ENCODE measurements at places on chromosomes 7 and 10. TPM values are rescaled to one million over a fixed set of nuclear protein-coding genes. Genes with fewer than 3 reads are reported as not detected.

Gene FAM25G
- total RNA-seq: 21.2 TPM

Gene STAG3
- not detected for total RNA-seq

Gene NEUROG3
- not detected for total RNA-seq

Gene PNLIPRP2
- total RNA-seq: not detected

Gene CYP2E1
- not detected for total RNA-seq

Gene CACNB2
- total RNA-seq: not detected

Gene EPO
- not detected for total RNA-seq

Gene ASZ1
- total RNA-seq: not detected

All from hair follicular keratinocyte (primary cell).